GM12864 (cell line): ENCODE measurements at places on chromosomes 1 and 21.

DNA sequence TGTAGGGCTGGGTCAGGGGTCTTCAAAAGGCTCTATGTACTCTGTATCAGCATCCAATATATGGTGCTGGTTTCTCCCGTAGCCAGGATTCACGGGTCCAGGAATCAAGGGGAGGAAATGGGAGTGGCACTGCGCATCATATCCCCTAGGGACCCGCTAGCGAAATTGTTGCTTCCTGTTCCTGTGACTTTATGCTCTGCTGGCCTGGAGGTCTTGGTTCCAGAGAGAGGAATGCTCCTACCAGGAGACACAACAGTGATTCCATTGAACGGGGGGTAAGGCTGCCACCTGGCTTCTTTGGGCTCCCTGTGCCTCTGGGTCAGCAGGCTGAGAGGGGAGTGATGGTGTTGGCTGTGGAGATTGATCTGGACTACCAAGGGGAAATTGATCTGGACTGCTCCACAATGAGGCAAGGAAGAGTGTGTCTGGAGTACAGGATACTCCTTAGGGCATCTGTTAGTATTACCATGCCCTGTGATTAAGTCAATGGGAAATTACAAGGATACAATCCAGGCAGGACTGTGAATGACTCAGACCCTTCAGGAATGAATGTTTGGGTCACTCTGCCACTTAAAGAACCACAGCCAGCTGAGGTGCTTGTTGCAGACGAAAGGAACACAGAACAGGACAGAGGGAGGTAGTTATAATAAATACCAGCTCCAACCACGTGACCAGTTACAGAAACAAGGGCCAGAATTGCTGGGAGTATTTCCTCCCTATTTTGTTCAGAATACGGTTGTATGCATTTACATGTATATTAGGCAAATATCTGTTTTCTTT, 10.2 kb downstream of the SPSB1 start:
- no peak for DNase-seq

DNA sequence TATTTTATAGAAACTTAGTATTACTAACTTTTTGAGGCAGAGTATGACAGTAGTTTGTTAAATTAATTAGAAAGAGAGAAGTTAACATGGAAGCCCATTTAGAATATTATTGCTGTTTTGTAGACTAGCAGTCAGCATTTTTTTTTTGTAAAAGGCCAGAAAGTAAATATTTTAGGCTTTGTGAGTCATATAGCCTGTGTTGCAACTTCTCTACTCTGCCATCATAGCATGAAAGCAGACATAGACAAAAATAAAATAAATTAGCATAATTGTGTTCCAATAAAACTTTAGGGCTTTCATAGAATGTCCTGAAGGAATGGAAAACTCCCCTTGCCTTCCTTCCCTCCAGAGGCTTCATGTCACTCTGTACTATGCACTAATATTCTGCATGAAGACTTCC, 12.3 kb upstream of the RGS4 start:
- DNase-seq, result no peak

DNA sequence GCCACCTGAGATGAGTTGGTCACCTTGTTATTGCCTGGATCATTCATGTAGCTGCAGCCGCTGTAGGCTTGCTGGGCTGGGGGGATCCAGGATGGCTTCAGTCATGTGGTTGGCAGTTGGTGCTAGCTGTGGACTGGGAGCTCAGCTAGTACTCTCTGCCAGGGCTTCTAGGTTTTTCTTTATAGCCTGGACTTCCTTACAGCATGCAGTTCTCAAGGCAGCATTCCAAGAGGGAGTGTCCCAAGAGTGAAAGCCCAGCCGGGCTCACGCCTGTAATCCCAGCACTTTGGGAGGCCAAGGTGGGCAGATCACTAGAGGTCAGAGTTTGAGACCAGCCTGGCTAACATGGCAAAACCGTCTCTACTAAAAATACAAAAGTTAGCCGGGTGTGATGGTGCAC, 23.7 kb upstream of the ACTL8 start:
- DNase-seq, result no peak

GRCh38 chr1:18230840-18231239, 123.2 kb downstream of the IGSF21 start:
- no peak for DNase-seq
